ENCODE measurements at places on chromosomes 16 and 17.
A peak's percentile ranks its signal among the peaks of the same experiment; 100 is the strongest.

DNA sequence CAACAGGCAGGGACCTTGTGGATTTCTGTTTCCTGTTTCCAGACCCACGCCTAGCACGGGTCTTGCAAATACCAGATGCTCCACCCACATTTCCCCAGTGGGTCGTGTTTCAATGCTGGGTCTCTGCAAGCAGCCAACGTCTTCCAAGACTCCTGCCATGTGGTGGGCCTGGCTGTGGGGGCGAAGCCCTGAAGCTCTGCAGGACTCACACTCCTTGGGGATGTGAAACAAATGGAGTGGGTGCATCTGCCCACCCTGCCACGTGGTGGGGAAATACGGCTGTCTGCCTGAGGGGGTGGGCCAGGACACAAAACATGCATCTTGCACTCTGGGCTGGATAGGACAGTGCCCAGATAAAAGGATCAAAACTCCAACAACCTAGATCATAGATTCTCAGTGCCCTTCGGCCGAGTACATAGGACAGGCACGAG lies 32.6 kb downstream of the FA2H start:
- DNase-seq: no peak
- H3K27me3 ChIP-seq: peaks cover 20% of the 10 kb centered on the region
- H3K36me3 ChIP-seq: peaks cover 2% of the 10 kb centered on the region
- H3K27ac ChIP-seq: no peak overlapping the region
- no peak overlapping the region for H3K4me3 ChIP-seq
- peaks cover 3% of the 10 kb centered on the region for H3K4me1 ChIP-seq

- peaks cover 51% of the 10 kb centered on the region for H3K27me3 ChIP-seq
- peaks cover 3% of the 10 kb centered on the region for H3K36me3 ChIP-seq
- H3K27ac ChIP-seq: no peak within 1 kb of the TSS
- peak within 1 kb of the TSS; percentile 92 for H3K4me3 ChIP-seq
These were observed at the start of gene NTN1 for GRCh38 chr17:9021158-9021991. Gene NTN1, plus strand, starts transcription at chr17:9021510. Its CDS starts 864 bp downstream, at chr17:9022374.

DNA sequence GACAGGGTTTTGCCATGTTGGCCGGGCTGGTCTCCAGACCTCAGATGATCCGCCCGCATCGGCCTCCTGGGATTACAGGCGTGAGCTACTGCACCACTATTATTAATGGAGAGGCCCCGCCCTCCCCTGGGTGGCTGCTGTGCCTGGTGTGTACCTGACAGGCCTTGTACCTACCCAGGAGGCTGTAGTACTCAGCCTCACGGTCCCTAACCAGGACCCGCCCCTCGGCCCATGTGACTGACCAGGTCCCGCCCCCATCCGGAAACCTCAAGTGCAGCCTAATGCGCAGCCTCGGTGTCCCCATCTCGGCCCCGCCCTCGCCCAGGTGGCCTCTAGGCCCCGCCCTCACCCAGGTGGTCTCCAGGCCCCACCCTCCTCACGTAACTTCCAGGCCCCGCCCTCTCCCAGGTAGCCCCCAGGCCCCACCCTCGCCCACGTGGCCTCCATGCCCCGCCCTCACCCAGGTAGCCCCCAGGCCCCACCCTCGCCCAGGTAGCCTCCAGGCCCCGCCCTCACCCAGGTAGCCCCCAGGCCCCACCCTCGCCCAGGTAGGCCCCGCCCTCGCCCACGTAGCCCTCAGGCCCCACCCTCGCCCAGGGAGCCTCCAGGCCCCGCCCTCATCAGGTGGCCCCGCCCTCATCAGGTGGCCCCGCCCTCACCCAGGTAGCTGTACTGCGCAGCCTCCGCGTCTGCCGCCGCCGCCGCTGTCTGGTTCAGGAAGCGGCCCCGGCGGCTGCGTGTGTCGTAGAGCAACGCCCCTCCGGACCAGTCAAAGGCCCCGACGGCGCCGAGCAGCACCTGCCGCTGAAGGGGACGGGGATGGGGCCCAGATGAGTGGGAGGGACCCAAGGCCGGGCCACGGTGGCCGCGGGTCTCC lies 31.0 kb downstream of the HASPIN start:
- DNase-seq: peak; percentile 80
- H3K36me3 ChIP-seq: no peaks in the 10 kb centered on the region
- H3K4me3 ChIP-seq: peak overlapping the region; percentile 64
- no peak overlapping the region for H3K27ac ChIP-seq

- H3K4me3 ChIP-seq: no peak overlapping the region
- peaks cover 15% of the 10 kb centered on the region for H3K27me3 ChIP-seq
- no peaks in the 10 kb centered on the region for H3K4me1 ChIP-seq
- no peak overlapping the region for H3K27ac ChIP-seq
- no peak for DNase-seq
These were observed 295.5 kb upstream of the EEF2KMT start for GRCh38 chr16:5393070-5393469.

- no peaks in the 10 kb centered on the region for H3K27me3 ChIP-seq
- peaks cover 7% of the 10 kb centered on the region for H3K4me1 ChIP-seq
- DNase-seq: no peak
- no peak overlapping the region for H3K4me3 ChIP-seq
- no peaks in the 10 kb centered on the region for H3K36me3 ChIP-seq
These were observed 61.1 kb downstream of the HS3ST3B1 start for GRCh38 chr17:14361945-14362508.

DNA sequence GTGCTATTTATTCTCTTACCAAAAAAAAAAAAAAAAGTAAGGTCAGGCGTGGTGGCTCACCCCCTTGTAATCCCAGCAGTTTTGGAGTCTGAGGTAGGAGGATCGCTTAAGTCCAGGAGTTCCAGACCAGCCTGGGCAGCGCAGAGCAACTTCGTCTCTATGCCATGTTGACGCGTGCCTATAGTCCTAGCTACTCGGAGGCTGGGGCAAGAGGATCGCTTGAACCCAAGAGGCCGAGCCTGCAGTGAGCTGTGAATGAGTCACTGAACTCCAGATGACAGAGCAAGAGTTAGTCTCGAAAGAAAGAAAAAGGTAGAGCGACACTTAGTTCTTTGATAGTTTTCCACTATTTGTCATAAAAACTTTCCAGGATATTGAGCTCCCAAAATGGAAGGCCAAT lies 1.4 kb upstream of the TENT4B start:
- no peaks in the 10 kb centered on the region for H3K27me3 ChIP-seq
- DNase-seq: no peak
- peak overlapping the region; percentile 89 for H3K4me3 ChIP-seq
- H3K4me1 ChIP-seq: peaks cover 22% of the 10 kb centered on the region
- peak overlapping the region; percentile 88 for H3K27ac ChIP-seq
